ENCODE measurements at places on chromosomes 7 and 10. TPM values are rescaled to one million over a fixed set of nuclear protein-coding genes. Genes with fewer than 3 reads are reported as not detected.
A peak's percentile ranks its signal among the peaks of the same experiment; 100 is the strongest.

DNA sequence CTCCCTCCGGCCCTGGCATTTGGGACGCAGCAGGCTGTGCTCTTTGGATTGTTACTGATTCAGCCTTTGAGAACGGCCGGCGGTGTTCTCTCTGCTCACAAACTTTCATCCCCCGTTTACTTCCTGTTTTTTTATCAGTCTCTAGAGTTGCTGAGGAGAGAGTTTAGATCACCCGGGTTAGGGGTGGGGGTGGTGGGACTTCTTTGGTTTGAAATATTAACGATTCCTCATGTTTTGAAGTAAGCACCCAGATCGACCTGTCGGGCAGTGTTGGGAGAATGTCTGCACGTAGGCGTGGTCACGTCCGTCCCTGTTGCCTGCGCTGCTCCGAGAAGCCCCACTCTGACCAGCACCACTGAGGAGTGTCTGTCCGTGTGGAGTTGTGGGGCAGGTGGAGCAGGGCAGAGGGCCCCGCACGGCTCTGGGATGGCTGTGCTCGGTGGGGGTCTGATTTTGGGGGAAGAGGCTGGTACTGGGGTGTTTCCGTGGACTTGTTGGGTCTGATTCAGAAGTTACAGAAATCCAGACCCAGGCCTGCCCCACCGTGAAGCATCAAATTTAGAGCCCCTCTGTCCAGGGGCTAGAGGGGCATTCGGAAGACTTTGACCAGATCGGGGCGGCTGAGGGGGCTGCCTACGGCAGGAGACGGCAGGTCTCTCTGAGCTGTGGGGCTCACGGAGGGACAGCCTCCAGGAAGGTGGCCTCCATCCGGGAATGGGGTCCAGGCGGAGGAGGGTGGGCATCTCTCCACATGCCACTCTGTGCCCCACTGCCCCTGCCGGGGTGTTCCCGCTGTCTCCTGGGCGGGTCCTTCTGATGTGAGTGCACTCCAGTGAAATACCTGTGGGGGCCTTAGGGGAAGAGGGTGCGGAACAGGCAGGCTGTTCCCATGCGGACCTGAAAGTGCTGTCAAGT lies 7.4 kb downstream of the INPP5A start:
- DNase-seq: no peak

GRCh38 chr7:111561654-111561903 lies 713 bp downstream of the IMMP2L start:
- no peak for DNase-seq

- DNase-seq: no peak
Observed at GRCh38 chr10:119495545-119495944, 47.0 kb downstream of the RGS10 start.

- DNase-seq: no peak
Observed at GRCh38 chr10:90779548-90779947, 78.3 kb downstream of the HTR7 start.

GRCh38 chr7:145169908-145170307 lies 334.1 kb upstream of the TPK1 start:
- DNase-seq: no peak

- DNase-seq: peak; percentile 37
Observed at GRCh38 chr7:24576171-24577025, 3.1 kb downstream of the PALS2 start.

The PCLO gene
- polyA plus RNA-seq: 7.6 TPM

DNA sequence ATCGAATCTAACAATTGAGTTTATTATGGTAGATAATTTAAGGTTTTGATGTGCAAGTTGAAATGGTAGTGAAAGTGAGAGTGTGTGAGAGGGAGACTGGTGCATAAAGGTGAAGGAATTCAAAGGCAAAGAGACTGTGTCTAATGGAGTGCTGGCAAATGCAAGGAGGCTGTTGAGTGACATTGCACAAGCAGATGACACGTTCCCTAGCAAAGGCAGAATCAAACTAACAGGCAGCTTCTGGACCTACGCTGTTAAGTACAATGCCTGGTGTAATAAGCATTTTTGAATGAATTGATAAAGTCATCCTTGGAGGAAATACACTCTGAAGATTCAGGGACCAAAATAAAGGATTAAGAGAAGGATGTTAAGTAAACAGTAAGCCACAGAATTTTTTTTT lies 11.7 kb upstream of the GPR141 start:
- DNase-seq: no peak

The GLRX3 gene
- polyA plus RNA-seq: 95.7 TPM

The OR13A1 gene
- 0.13 TPM for polyA plus RNA-seq

The TMEM120A gene
- 65.7 TPM for polyA plus RNA-seq

DNA sequence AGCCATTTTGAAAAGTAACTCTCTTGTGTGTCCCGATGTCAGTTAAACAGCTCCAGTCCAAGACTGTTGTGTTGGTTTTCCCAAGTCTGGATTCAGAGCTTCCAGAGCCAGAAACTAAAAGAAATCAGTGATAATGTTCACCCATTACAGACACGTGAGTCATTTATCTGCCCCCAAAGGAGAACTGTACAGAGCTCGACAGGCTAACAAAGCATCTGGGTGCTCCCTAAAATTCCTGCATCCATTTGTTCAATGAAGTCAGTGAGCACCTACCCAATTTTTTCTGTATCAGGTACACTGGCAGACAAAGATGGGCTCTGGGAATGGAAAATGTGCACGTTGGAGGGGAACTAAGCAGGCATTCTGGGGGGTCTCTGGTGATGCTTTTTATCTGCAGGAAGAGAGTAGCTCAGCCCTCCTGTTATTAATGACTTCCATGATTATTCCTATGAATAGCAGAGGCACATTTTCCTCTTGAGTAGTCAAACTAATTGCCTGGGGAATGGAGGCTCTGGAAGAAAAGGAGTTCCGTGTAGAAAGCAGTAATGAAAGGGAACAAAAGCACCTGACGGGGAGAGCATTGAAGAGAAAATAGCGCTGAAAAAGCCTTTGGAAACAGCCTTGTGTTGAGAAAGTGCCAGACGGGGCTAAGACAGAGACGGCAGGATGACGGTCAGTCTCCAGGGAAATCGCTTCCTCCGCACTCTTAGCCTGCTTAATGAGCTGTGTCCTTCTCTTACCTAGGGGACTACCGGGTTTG lies 75.3 kb downstream of the GAD2 start:
- no peak for DNase-seq

GRCh38 chr7:11343818-11344413 lies 370.2 kb downstream of the PHF14 start:
- DNase-seq: peak; percentile 47

DNA sequence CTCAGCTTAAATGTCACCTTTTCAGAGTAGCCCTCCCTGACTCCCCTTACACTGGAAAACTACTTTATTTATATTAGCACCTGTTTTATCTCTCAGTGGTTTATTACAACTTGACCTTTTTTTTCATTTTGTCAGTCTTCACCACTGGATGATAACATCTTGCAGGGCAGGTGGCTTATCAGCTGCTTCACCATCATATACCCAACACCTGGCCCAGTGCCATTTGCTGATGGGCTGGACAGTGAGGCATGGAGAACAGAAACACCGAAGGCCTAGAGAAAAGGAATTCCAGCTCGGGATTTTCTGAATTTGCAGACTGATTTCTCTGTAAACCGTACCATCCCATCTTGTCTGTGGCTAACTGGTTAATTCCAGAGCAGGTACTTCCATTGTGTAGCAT lies 48.5 kb downstream of the SORCS3 start:
- DNase-seq: no peak

Measured in right renal pelvis (tissue), 4 donors.